ENCODE measurements at places on chromosomes 1 and 21. TPM values are rescaled to one million over a fixed set of nuclear protein-coding genes. Genes with fewer than 3 reads are reported as not detected.
A peak's percentile ranks its signal among the peaks of the same experiment; 100 is the strongest.

DNA sequence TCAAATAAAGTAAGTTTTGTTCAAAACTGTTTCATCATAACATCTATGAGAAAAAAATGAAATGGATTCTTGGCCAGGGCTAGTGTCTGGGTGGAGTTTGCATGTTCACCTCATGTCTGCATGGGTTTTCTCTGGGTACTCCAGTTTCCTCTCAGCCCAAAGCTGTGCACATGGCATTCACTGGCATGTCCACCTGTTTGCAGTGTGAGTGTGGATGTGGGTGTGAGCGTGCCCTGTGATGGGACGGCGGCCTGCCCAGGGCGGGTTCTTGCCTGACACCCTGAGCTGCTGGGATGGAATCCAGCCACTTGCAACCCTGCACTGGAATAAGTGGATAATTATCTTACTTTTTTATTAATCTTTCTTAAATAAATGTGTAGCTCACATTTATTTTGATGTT lies 185.5 kb downstream of the RYR2 start:
- no peak for DNase-seq

DNA sequence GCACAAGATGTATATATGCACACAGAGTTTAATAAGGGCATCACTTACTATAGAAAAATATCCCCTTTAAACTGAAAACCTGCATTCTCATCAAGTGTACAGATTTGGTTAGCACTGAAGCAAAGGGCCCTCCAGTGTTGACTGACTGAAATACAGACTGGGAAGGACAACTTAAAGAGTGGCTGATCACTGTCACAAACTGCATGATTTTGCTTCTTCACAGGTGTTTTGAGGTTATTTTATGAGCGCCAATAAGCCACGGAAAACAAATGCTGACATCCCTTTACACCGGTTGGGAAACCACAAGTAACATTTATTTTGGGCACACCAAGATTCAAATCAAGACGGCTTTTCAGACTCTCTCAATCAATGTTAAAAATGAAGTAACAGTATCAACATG lies 30.9 kb upstream of the RAP1GAP start:
- DNase-seq = no peak

- no peak for DNase-seq
Observed at GRCh38 chr1:228527596-228527995, 40.4 kb downstream of the RNF187 start.

GRCh38 chr1:27955076-27955475 lies 4.7 kb upstream of the XKR8 start:
- peak; percentile 18 for DNase-seq

- no peak for DNase-seq
Observed at GRCh38 chr1:31592132-31592531, 15.8 kb downstream of the TINAGL1 start.

GRCh38 chr1:16072616-16073484 lies 601 bp downstream of the FAM131C start:
- no peak for DNase-seq

GRCh38 chr1:38839363-38839762 lies 20.2 kb downstream of the RRAGC start:
- DNase-seq = no peak

DNA sequence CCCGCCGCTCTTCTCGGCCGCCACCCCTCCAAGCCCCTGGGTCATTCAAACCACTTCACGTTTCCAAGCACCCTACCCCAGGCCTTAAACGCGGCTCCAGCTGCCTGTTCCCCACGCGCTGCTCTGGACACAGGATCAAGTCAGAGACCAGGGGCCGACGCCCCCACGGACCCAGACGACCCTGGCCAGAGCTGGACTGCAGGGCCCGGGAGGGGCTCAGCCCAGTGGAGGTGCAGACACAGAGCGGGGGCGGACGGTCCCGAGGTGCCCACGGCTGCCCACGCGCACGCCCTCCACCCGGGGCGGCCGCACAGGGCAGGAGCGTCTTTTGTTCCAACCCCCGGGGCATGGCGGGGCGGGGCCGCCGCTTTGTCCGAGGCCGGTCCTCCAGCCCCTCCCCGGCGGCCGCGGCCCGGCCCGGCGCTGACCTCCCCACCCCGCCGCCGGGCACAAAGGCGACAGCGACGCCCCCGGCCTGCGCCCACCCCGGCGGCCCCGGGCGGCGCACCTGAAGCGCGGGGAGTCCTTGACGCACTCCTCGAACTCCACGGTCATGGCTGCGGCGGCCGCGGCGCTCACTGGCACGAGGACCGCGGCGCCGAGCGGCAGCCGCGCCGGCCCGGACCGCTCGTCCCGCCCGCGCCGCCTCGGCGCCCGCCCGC lies 338 bp downstream of the ACAP3 start:
- peak; percentile 90 for DNase-seq

DNA sequence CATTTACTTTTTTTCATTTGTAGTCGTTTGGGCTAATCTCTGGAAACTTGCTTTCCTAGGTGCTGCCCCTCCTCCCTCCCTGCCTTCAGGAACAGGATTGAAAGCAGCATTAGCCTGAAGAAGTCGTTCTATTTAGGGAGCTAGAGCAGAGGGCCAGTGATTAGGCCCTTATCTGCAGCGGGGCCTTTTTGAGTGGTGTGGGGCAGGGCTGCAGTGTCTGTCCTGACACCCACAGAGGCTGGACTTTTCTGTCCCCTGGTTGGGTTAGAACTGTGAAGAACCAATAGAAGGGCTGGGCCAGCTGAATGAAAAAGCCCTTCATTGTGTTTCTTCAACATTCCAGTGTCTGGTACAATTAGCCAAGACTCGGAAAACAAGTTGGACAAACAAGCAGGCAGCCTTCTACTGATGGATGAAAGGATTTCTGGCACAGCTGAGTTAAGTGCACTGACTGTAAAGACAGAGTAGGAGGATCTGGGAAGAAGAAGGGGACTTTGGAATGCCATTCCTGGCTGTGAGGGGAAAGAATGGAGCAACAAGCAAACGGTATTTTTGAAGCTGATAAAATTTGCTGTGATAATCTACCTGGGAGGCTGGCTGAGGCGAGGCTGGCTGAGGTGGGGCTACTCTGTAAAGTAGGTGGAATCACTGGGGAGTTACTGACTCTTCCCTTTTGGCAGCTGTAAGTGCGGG lies 9.7 kb downstream of the MACF1 start:
- DNase-seq = no peak

- no peak for DNase-seq
Observed at GRCh38 chr1:201778279-201779065, 50.5 kb upstream of the IPO9 start.

GRCh38 chr1:5742801-5743200 lies 249.4 kb downstream of the NPHP4 start:
- peak; percentile 75 for DNase-seq

DNA sequence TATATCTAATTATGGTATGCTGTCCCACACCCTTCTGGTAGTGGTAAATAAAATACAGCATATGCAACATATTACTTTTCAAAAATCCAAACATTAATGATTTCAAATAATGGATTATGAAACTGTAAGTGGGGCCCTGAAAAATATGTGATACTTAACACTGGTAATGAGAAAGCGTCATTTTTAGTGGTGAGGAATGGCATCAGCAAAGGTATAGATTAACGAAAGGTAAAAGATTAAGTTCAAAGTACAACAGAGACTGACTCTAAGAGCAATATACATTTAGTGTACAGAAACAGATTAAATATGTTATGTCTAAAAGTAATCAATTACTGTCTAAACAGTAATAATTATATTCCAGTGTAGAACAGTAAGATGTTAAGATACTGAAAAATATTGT lies 194.1 kb downstream of the COL24A1 start:
- no peak for DNase-seq

GRCh38 chr1:45254490-45254889 lies 48.1 kb upstream of the ZSWIM5 start:
- DNase-seq = no peak

DNA sequence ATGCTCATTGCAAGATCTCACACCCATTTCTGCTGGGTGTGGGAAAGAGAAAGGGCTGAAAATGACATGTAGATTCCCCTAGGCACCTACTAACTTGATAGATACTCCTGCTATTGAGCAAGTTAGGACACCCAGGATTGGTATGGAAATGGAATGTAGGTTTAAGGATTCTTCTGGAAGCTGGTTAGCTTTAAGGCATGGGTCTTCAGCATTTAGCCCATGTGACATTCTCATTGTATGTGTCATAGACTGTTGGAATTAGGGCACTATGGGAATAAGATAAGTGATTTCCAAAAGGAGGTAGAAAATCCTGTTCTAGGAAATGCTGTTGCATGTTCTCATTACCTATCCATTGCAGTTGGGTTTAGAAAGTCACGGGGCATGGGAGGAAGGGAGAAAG lies 76.2 kb downstream of the DISC1 start:
- DNase-seq = no peak

Gene C1orf105
- not detected for total RNA-seq

Gene FCGR1A
- 5.6 TPM for total RNA-seq

Gene ATP5PO
- 167 TPM for total RNA-seq

Gene CFHR5
- total RNA-seq = not detected

Gene C8B
- total RNA-seq = not detected

Gene TTLL7
- 48.1 TPM for total RNA-seq

Gene PLD5
- total RNA-seq = 7.4 TPM

Gene CLDN17
- not detected for total RNA-seq
